KBM-7 (cell line): ENCODE measurements at places on chromosomes 4 and X.

- DNase-seq, result no peak
Measured at GRCh38 chr4:112896609-112897190, 152.8 kb upstream of the ANK2 start.

GRCh38 chr4:183390374-183390773, 54.1 kb upstream of the CDKN2AIP start:
- DNase-seq, result no peak

- DNase-seq, result no peak
Measured at GRCh38 chr4:13653766-13654161, 26.2 kb upstream of the BOD1L1 start.

- DNase-seq, result no peak
Measured at GRCh38 chr4:141933978-141934377, 297.6 kb downstream of the IL15 start.

GRCh38 chr4:113325876-113326615, 276.6 kb downstream of the ANK2 start:
- no peak for DNase-seq

DNA sequence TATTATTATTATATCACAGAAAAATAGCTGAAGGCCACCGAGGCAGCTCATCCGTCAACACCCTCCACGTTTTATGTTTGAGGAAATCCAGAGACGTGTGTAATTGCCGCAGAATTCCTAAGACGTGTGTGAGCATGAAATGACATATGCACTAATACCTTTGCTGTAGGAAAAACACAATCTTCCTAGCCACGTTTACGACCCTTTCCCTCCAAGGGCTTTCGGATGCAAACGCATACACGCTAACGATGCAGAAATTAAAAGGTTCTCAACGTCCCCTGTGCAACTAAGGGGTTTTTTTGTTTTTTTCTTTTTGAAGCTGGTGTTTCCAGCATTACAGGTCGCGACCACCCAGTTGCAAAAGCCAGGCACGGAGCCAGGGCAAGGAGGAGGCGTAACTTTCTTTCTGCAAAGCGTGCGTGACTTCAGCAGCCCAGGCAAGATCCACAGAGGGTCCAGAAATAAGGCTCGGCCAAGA, 33.8 kb downstream of the CRLF2 start:
- peak; percentile 74 for DNase-seq

GRCh38 chr4:140743194-140743931, 12.8 kb downstream of the TBC1D9 start:
- DNase-seq, result peak; percentile 40

- no peak for DNase-seq
Measured at GRCh38 chr4:147794314-147794680, 62.4 kb downstream of the ARHGAP10 start.

DNA sequence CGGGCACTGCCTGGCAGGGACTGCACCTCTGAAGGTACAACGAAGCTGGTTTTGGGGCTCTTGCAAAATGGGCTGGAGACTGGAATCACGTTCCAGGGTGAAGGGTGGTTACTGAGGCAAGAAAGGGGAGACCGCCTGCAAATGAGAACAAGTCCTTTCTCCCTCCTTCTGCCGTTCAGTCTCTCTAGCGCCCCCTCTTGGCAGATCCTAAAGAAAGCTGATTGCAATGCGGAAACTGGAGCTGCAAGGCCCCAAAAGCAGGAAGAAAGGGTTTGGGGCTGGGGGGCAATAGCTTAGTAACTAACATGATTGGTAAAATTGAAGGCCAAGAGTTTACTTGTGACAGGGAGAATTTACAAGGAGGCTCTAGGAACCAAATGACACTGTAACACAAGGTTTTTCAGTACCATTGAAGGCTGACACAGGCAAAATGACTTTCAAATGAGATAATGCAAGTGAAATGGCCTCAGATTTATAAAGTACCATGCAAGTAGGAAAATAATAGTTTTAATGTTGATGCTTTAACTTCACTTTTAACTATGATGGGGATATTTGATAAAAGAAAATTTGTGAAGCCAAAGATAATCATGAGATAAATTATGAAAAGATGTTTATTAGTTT, 222.7 kb upstream of the HAND2 start:
- peak; percentile 76 for DNase-seq
